ENCODE measurements at places on chromosomes 4 and X. TPM values are rescaled to one million over a fixed set of nuclear protein-coding genes. Genes with fewer than 3 reads are reported as not detected.

TRAM1L1 gene
- 1.5 TPM for total RNA-seq

MAGEA2B gene
- not detected for total RNA-seq

GC gene
- not detected for total RNA-seq

ADH1A gene
- not detected for total RNA-seq

DNA sequence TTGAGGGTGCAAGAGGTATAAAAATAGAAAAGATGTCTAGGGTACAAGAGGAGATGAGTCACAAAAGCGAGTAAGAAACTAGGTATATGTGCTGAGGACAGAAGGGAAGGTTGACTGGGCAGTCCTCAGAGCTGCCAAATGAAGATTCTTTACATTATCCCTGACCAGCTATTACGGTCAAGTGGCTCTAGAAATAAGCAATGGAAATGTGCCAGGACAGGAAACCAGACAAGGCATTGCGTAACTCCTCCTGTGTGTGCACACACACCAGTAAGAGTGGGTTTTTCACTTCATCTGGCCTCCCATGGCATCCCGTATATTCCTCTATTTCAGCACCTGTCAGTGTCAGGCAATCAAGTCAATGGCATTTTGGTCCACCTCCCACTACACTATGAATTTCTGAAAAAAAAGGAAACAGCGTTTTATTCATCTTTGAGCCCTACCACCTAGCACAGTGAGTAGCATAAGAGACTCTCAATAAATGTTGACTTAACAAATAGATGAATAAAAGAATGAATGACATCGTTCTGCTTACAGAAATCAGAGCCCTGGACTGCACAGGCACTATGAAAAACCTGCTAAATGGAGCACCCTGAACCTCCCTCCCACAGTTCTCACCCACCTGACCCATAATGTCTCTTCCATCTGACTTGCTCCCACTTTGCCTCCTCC is 62.6 kb upstream of the KLF3 start:
- no peak overlapping the region for H3K27ac ChIP-seq
- H3K36me3 ChIP-seq, result no peaks in the 10 kb centered on the region
- H3K4me1 ChIP-seq, result peaks cover 12% of the 10 kb centered on the region
- no peaks in the 10 kb centered on the region for H3K27me3 ChIP-seq
